NCI-H526 treated with DMSO at 0.1 percent for 48 hours (cell line): ENCODE measurements at places on chromosomes 13 and 19.

DNA sequence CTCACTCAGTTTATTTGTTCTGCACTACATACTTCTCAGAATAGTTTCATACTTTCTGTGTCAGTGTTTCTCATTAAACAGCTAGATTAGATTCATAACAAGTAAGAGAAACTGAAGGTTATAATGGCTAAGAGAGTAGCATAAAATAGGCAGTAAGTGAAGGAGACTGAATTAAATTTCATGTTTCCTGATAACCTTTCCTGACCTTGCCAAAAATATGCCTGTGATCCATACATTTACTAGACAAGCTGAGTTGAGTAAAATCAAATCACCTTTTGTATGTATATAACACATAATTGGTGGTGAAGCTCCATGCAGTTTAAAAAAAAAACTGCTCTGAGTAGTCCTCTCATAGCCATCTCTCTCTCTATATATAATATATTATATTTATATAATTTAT, 545.3 kb upstream of the PCDH20 start:
- DNase-seq, result no peak

- no peak for DNase-seq
Observed at GRCh38 chr13:77038907-77039480, 12.0 kb upstream of the FBXL3 start.

DNA sequence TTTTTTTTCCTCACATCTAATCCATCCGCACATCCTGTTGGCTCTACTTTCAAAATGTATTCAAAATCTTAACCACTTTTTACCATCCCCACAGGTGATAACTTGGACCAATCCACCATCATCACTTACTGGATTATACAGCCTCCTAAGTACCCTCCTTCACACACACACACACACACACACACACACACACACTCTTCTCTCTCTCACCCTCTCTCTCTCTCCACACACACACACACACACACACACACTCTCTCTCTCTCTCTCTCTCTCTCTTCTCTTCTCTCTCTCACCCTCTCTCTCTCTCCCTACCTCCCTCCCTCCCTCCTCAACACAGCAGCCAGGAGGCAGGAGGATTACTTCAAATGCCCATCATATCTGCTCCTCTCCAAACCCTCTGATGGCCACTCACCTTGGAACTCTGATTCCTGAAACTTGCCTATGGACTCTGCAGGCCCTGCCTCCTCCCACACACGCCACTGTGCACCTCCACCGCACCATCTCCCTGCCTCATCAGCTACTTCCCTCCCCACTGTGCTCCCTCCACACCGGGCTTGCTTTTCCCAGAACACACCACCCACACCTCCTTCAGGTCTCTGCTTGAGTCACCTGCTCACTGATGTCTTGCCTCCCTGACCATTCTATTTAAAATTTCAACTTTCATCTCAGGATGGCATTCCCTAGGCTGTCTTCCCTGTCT, 39.7 kb downstream of the RCBTB2 start:
- DNase-seq, result no peak

DNA sequence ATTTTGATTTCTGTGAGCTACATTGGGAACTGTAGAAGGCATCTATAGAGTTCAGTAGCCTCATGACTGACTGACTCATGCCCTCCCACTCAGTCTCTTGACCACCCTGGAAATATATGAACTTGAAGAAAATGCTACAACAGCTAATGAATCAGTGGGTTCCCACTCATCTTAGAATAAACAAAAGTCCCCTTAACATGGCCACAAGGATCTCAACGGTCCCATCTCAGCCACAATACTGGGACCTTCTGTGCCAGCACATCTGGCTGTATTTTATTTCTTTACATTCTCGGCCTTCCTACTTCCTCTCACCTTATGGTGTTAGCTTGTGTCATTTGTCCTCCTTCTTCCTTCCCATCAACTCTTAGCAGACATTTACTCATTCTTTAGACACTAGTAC, 619.8 kb downstream of the DCT start:
- DNase-seq, result no peak

DNA sequence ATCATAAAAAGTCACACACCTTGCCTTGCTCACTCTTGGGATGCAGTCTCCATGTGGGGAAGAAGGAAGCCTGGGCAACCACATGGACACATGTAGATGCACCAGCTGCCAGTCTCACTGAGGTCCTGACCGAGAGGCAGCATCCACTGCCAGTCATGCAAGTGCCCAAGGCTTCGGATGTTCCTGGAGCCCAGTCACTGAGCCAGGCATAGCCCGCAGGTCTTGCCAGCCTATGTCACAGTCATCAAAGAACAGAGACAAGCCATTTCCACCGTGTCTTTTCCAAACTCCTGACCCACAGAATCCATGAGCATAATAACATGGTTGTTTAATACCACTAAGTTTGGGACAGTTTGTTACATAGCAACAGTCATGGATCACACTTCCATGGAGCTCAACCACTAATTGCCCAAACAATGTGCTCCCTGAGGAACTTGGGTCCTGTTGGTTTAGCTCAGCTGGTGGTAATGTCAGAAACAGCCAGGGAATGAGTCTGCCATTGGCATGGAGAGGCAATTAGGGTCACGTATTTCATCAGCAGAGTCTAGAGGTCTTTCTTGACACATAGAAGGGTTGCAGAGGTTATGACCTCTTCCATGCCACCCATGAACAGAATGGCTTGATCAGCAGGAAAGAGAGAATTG, 21.5 kb downstream of the STARD13 start:
- DNase-seq, result no peak

DNA sequence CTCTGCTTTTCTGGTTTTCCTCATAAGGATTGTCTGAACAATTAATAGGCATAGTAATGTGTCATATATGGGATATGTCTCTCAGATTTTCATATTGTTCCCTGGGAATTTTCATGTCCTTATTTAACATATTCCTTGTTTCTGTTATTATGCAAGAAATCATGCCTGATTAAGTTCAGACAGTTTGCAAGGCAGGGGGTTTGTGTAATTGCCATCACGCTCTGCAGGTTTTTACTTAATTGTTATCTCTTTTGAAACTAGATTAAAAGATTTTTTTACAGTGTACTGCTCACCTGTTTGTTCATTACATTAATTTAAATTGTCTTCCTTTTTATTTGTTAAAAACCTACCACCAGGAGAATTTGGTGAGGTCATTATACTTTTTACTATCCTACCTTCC, 1253.2 kb upstream of the PRR20A start:
- DNase-seq, result no peak

GRCh38 chr13:46961719-46962118, 64.9 kb upstream of the HTR2A start:
- no peak for DNase-seq

DNA sequence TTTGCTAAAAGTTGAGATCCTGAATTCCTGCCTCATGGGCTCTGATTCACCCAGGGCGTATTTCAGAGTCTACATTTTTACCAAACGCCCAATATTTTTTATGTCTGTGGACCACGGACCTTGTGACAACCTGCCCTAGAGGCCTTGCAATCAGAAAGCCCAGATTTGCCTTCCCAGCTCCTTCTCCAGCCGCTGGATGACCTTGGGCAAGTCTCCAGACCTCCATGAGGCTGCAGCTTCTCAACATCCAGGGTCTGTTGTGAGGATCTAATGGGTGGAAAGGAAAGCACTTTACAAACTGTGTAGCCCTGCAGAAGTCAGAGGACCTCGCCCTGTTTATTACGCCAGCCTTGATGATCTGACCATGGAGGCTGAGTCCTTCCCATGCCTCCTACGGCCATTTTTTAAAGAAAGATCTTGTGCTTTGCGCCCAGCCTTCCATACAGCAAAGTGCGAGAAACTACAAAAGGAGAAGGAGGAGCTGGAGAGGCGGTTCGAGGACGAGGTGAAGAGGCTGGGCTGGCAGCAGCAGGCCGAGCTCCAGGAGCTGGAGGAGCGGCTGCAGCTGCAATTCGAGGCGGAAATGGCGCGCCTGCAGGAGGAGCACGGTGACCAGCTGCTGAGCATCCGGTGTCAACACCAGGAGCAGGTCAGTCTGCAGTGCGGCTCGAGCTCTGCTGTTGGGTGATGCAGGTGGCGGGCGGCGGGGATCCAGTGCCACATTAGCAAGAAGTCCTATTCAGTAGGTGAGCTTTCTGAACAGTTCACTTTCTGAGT, 115.6 kb downstream of the SLC7A1 start:
- DNase-seq, result no peak

DNA sequence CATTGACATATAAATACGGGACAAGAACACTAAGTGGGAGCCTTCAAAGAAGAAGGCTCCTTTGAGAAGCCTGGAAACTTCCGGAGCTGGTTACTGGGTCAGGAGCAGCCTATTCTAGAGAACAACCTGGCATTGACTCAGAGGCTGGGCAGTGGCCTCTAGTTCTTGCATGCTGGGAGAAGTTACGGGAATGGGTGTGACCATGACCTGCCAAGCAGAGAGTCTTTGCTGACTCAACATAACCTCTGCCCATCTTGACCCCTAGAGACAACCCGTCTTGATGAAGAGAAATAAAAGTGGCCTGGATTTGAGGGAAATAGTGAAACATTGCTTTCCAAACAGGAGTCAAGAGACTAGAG, 21.0 kb downstream of the STARD13 start:
- DNase-seq, result no peak

DNA sequence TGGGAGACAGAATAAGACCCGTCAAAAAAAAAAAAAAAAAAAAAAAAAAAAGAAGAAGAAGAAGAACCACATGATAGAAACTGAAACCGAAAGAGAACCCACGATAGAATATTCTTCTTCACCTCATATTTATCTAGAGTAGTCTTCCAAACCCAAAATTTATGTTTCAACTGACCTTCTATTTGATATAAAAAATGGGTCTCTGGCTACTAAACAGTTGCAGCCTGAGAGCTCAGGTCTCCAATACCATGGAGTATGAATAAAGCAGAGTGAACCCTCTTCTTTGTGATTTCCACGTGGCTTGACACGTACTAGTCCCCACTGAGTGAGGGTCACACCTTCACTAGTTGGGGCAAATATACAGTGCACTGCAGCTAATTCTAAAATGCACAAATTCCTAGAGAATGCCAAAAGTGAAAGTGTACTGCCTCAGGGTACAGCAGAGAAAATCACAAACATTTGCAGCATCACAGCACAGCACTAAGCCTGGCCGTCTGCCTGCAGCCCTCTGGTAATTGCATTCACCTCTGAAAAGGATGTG, 30.8 kb upstream of the RFC3 start:
- DNase-seq, result no peak

DNA sequence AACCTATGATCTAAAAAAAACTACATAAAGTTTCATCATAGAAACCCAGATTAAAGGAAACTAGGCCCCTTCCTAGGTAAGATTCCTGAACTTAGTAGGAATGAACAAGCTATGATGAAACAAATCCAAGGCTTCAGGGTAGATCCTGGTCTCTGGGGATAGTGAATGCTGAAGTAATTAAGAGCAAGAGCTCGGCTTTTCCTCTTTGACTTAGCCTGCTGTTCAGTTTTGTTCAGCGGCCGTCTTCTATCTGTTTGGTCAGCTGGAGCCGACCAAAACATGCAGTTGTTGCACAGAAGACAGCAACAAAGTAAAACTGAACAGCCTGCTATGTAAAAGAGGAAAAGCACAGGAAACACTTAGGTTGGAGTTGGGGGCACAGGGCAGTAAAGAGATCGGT, 44.1 kb upstream of the RFXAP start:
- DNase-seq, result no peak

- DNase-seq, result no peak
Observed at GRCh38 chr19:13011653-13012389, 16.5 kb downstream of the NFIX start.

GRCh38 chr13:111153279-111153976, 38.3 kb downstream of the ARHGEF7 start:
- peak; percentile 87 for DNase-seq

- DNase-seq, result no peak
Observed at GRCh38 chr13:98475522-98475921, 101.4 kb downstream of the STK24 start.

GRCh38 chr19:45448887-45449299, 18.9 kb upstream of the FOSB start:
- no peak for DNase-seq

- DNase-seq, result no peak
Observed at GRCh38 chr19:18894254-18895037, 1.5 kb downstream of the CERS1 start.

- DNase-seq, result no peak
Observed at GRCh38 chr19:6062961-6063575, 47.2 kb downstream of the RFX2 start.

DNA sequence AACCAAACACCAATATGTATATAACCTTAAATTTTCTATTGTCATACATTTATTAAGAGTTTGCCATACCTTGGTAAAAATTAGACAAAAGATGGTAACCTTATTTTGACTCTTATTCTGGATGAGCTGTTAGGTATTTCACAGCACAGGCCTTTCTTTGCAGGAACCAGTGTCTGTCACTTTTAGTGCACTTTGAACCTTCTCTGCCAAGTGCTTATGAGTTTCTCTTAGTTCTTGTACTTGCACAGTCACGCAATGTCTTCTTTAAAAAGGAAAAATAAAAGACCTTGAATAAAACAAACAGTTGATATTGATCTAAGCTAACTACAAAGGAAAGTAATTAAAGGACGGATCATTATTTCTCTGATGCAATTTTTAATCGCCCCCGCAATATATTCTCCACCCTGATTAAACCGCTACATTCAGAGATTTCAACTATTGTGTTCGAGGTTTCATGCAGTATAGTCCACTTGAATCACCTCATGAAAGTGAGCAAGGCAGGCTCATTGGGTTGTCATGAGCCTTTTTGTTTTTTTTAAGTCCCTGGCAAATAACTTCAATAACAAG, 534.5 kb downstream of the KLF5 start:
- no peak for DNase-seq

GRCh38 chr13:76717092-76717491, 169.1 kb downstream of the KCTD12 start:
- DNase-seq, result no peak

GRCh38 chr19:21022996-21023395, 2.5 kb downstream of the ZNF430 start:
- no peak for DNase-seq

GRCh38 chr13:99693351-99693750, 192.1 kb downstream of the TM9SF2 start:
- DNase-seq, result no peak

GRCh38 chr13:110509971-110510786, 51.3 kb downstream of the RAB20 start:
- no peak for DNase-seq

- no peak for DNase-seq
Observed at GRCh38 chr19:57078802-57079201, 41.0 kb upstream of the USP29 start.

GRCh38 chr19:17488593-17489391, 18.5 kb downstream of the SLC27A1 start:
- DNase-seq, result peak; percentile 59
